ENCODE measurements at places on chromosomes 11 and 22.

- DNase-seq = no peak
These were observed 63.2 kb upstream of the BIRC3 start for GRCh38 chr11:102254047-102254446.

DNA sequence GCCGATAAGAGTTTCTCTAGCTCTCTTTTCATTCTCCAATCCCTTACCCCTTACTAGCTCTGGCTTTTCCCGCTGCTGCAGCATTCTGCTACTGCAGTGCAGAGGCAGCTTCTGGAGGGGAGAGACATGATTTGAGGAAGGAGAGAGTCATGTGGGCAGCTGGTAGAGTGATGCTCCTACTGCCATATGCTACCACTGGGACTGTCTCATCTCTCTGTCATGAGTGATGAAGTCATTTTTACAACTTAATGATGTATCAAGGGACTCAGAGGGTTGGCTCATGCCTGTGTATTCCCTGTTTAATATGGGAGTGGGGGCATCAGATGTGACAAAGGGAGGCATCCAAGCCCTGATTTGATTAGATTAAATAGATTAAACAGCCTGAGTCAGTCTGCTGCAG lies 11.3 kb downstream of the SLC17A6 start:
- DNase-seq = no peak

GRCh38 chr22:38745676-38746460 lies 9.9 kb downstream of the SUN2 start:
- no peak for DNase-seq

DNA sequence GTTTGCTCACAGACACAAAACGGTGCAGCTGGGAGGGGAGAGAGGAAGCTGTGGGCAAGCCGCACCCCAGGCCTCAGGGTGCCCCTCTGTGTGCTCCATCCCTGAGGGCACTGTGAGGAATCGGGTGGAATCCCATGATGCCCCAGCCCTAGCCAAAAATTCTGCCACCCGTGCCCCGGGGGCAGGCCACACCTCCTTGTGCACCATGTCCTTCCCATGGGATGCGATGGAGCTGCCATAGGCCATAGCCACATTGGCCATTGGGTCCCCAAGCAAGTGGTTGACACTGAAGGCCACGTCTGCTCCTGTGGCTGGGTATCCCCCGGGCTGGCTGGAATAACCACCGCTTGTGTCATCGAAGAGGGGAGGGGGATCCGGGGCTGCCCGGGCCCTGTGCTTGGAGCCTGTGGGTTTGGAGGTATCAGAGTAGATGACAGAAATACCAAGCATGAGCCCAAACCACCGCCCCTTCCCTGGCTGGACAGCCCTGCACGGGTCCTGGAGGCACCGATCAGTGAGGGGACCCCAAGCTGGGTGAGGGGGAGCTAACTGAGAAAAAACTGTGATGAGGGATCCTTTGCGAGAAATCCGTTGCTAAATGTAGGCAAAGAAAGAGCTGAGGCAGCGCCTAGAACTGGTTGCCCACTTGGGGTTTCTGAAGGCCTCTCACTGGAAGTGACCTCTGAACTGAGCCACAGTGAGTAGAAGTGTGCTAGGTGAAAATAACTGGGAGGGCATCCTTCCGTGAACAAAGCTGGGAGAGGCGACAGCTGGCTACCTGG lies 863 bp downstream of the YIF1A start:
- no peak for DNase-seq

DNA sequence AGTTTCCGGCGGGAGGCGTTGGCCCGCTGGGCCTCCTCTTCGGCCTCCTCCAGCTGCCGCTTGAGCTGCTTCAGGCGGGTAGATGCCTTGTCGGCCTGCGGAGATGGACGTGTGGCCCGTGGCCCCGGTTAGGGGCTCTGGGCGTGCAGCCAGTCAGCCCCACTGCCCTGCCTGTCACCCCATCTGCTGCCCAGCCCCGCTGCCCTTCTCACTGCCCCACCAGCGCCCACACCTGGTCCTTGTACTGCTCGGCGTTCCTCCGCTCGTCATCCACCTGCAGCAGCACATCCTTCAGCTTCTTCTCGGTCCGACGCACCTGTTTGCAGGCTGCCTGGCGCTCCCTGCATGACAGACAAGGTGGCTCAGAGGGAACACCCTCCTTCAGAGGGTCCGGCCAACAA lies 31.2 kb downstream of the APOL1 start:
- DNase-seq = no peak

GRCh38 chr22:20299746-20300136 lies 20.1 kb downstream of the DGCR6L start:
- no peak for DNase-seq

GRCh38 chr11:33263549-33263948 lies 6.4 kb downstream of the HIPK3 start:
- no peak for DNase-seq

DNA sequence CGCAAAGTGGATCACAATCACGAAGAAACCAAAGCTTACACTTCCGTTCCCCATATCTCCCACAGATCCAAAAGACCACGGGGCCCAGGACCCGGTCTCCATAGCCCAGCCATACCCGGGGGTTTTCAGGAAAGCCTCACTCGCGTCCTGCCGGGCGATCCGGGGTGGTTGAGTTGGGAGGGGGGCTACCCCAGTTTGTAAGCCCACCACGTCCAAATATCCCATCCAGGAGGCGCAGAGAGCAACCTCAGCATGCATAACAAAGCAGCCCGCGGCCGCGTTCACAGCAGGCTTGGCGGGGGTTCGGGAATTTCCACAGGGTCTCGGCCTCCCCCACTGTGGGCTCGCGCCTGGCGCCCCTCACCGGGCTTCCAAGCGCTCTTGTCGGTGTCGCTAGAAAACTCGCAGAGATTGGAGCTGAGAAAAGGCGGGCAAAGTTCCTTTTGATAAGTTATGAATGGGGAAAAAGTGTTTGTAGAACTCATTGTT lies 9.5 kb downstream of the SDF2L1 start:
- DNase-seq = no peak
